ENCODE measurements at places on chromosomes 2 and 18.

- no peak for DNase-seq
Observed at GRCh38 chr2:229713371-229714079, 830 bp downstream of the DNER start.

DNA sequence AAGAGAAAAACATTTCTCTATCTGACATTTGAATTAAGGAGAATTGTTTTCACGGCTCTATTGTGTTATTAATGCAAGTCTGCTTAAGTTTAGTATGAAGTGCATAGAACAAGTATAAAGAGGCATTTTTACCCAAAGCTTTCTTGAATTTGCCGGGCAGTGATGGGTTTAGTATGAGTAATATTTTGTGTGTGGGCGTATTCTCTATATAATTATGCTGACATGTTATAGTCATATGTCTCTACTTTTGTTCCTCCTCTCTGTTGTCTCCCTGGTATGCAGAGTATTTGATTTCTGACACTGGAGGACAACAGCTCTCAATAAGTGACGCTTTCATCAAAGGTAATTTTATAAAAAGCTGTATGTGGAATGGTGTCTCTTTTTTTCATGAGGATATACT, 45.9 kb downstream of the PIKFYVE start:
- no peak for DNase-seq

DNA sequence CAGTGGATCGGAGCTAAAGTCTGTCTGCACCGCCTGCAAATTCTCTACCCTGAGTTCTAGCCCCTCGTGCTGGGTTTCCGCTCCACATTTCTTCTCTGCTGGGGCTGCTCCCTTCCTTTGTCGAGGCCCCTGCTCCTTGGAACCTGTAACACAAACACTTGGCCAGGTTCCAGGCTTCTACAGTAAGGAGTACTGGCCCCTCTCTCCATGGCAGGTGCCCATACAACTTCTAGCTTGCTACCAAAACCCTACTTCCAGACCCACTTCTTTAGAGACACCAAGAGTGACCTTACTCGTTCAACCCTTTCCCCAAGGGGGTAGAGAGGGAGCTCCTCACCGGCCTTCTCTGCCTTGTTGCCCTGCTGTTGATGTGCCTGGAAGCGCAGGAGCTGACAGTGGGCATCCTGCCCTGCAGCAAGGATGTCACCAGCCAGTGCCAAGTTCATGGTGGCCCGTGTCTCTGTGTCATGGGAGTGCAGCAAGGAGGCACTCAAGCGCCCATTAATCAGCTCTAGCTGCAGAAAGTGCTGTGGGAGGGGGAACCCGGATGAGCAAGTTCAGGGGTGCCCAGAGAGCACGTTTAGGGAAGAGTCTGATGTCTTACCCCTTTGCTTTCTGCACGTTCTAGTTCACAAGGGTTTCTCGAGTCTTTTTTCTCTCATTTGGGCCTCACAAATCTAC, 1.1 kb downstream of the PREB start:
- DNase-seq: no peak

GRCh38 chr2:6184532-6185292, 492.5 kb downstream of the SOX11 start:
- DNase-seq: no peak

DNA sequence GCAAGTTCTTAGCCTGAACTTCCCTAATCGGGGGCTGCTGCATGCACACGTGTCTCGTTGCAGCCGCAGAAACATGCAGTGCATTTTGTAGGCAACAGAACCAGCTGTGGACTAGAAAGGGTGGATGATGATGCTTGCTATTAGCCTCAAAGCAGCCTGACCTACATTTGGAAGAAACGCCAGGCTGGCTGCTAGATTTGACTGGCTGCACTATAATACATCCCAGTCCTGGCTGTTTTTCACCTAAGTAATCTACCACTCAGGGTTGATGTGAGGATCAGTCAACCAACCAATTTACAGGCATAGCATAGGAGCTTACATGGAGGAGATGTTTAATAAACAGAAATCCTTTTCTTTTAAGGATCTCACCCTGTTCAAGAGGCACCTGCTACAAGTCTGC, 56.4 kb upstream of the SPP2 start:
- no peak for DNase-seq

GRCh38 chr2:218642121-218642656, 17.2 kb downstream of the ZNF142 start:
- no peak for DNase-seq

- DNase-seq: no peak
Observed at GRCh38 chr2:8546612-8547283, 135.1 kb upstream of the ID2 start.

- DNase-seq: no peak
Observed at GRCh38 chr2:135862718-135863117, 13.5 kb downstream of the MCM6 start.

GRCh38 chr2:150495993-150496627, 8.6 kb upstream of the RND3 start:
- DNase-seq: no peak

- DNase-seq: no peak
Observed at GRCh38 chr18:48832938-48833700, 117.6 kb downstream of the SMAD7 start.

- no peak for DNase-seq
Observed at GRCh38 chr2:71458413-71459083, 5.2 kb downstream of the DYSF start.

DNA sequence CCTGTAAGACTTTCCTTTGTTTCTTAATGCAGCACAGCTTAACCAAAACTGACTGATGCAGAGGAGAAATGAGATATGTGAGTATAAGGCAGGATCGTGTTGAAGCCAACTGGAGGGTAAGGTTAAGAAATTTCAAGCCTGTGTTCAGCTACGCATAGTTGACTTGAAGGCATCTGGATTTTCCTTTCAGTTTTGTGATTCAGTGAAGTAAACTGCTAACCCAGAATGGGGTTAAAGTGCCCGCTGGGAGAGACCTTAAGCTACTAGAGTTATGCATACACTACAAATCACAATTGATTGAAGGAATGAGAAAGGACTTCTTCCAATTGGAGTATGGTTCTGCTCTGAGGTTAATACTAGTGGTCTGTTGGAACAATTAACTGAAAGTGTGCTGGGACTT, 22.6 kb downstream of the THSD7B start:
- no peak for DNase-seq

DNA sequence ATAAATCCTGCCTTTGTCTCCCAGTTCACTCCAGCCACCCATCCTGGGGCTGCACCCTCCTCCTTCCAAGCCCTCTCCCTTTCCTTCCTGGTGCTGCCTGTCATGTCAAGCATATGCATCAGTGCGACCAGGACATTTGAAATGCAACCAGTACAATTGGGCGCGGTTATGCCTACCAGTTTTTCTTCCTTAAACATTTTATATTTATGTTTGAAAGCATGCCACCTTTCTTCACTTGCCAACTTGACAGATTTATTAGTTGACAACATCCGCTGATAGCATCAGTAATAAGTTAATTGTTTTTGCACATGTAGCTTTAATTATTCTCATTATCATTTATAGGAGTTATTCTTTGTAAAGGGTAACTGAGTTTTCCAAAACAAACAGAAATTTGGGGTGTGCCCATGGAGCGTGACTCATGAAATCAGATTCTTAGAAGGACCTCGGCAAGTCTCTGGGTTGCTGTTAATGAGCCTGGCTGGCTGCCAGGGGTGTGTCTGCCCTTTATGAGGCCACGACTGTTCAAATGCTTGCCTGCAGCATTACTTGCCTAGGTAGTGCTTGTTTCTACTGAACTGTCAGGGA, 32.8 kb upstream of the IL1B start:
- DNase-seq: no peak

DNA sequence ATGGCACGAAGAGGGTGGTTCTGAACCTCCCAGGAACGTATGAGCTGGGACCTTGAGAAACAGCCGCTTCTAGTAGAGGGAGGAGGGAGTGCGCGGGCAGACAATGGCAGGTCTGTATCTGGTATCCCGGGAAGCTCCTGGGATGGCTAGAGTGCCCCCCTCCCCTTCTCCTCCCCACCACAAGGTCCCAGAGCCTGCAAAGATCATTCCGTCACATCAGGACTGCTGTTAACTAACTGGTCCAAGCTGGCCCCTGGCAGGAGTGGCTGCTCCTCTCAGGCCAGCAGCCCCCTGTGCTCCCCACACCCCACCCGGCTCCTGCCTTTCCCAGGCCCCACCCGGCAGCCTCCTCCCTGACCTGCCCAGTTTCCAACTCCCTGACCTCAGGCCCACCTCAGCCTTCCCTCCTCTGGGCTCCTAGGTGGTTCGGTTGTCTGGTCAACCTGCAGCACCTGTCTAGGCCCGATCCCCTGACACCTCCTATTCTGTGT, 75.0 kb downstream of the TPO start:
- no peak for DNase-seq

DNA sequence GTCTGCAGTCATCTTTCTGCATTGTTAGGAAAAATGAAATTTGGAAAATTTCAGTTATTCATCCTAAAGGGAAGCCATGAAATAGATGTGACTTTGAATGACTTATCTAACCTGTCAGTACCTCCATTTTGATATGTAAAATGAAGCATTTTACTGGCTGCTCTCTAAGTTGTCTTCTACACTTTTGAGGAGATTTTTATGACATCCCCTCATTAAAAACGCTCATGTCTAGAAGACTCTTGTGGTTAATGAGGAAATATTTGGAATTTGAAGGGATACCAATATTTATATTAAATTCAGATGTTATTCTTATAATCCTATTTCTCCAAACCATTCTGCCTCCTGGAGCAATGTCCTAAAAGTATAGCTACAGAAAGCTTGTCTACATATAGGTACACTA, 73.8 kb upstream of the THUMPD2 start:
- no peak for DNase-seq

GRCh38 chr2:175180701-175181103, 808 bp downstream of the ATP5MC3 start:
- DNase-seq: no peak

DNA sequence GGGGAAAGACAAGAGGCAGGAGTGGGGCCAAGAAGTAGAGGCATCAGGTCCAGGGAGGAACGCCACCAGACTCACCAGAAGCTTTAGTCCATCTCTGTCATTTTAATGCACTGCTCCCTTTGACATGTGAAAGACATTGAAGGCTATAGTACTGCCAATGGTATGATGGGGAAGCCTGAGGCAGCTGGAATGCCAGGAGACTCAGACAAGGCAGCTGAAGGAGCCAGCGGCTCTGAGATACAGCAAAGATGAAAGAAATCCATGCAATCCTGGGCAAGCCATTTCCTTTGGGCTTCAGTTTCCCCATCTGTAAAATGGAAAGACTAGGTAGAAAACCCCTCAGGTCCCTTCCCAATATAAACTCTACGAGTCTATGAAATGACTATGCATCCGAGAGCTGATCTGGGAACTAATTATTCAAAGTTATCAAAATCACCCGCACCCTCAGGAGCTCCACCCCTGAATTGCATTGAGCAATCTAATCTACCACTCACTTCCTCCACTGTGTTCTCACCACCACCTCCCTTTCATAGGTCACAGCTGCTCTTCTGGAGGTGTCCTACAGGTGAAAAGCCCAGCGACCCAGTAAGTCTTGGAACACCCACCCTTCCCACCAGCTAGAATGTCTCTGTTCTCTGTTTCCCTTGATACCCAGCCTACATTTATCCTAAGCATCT, 3.1 kb downstream of the CXCR2 start:
- no peak for DNase-seq

DNA sequence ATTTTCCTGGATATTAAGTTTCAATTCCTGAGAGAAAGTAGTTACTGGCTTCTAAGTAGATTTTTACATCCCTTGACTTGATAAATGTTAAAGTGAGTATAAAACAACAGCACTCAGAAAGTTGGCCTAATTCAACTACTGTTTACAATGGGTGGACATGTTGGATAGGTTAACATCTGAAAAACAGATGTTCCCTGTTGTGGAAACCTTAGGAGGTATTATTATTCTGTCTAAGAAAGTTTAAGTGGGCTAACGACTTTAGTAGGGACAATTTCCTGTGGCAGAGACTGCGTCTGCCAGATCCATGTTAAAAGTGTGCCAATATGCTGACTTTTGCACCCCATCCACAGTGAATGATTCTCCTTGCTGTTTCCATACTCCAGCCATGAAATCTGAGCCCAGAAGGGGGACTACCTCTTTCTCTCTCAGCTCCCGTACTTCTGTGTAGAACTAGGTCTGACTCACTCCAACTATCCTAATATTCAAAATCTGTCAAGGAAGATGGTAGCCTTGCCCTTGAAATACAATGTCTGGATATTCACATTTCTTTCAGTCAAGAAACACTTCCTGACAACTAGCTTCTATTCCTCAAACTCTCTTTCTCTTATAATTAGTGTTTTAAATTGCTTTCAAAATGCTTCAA, 327.5 kb upstream of the HNRNPA3 start:
- DNase-seq: no peak

DNA sequence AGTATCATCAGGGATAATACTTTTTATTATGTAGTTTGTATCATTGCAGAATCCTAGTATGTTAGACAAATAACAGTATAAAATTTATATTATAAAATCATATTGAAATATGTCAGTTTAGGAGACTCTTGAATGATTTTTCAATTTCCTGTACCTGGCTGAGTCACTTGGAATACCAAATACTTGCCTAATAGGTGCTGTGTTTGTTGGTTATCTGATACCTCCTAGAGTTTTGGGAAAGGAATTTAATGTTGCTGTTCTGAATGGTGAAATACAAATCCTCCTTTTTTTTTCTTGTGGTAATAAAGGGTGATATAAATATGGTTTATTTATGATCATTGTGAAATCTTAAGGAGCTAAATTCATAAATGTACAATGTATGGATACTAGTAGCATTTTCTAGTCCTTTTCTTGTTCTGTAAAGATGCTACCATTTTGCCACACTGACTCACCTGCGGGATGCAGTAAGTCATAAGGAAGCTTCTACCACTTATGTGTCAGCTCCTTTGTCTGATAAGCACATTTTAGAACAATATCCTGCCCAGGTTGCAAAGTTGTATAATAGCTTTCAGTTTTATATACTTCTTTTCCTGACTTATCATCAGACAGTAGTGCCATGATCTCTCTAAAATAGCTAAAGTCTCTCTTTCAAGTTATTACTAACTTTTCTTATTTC, 465.5 kb downstream of the XIRP2 start:
- no peak for DNase-seq

DNA sequence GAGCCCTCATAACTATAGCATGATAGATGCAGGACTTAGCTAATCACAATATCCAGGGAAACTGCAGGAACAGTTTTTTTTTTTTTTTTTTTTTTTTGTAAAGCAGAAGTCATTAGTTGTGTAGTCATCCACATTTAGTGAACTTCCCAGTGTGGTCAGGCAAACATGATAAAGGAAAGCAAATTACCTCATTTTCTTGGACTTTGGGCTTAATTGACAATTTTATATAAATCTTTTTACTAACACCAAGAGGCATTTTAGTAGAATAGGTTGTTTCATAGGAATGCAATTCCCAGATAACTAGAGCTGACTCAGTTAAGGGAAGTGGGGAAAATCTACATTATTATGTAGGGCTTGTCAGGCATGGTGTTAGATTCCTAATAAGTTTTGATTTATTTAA, 142.7 kb upstream of the GCFC2 start:
- DNase-seq: no peak

GRCh38 chr2:230144355-230144754, 75.4 kb downstream of the SP110 start:
- no peak for DNase-seq
